ENCODE measurements at places on chromosomes 13 and 19. TPM values are rescaled to one million over a fixed set of nuclear protein-coding genes. Genes with fewer than 3 reads are reported as not detected.

PRKACA gene
- polyA plus RNA-seq: 327 TPM

TMEM59L gene
- polyA plus RNA-seq: 5.1 TPM

THSD1 gene
- polyA plus RNA-seq: 6.5 TPM

HSH2D gene
- polyA plus RNA-seq: 0.12 TPM

ZNF534 gene
- 0.30 TPM for polyA plus RNA-seq

ZNF724 gene
- 0.35 TPM for polyA plus RNA-seq

FAM83E gene
- polyA plus RNA-seq: 0.14 TPM

CDX2 gene
- polyA plus RNA-seq: not detected

PGLYRP2 gene
- polyA plus RNA-seq: not detected

FGF22 gene
- polyA plus RNA-seq: 0.07 TPM

ZNF536 gene
- 1.5 TPM for polyA plus RNA-seq

EMP3 gene
- polyA plus RNA-seq: 91.9 TPM

CAPNS1 gene
- polyA plus RNA-seq: 956 TPM

FBXO27 gene
- polyA plus RNA-seq: 8.6 TPM

DAPK3 gene
- polyA plus RNA-seq: 160 TPM

CACNG6 gene
- polyA plus RNA-seq: not detected

C13orf46 gene
- 0.18 TPM for polyA plus RNA-seq

NLRP7 gene
- polyA plus RNA-seq: not detected

SCN1B gene
- polyA plus RNA-seq: 64.4 TPM

TYROBP gene
- 42.7 TPM for polyA plus RNA-seq

ZNF677 gene
- polyA plus RNA-seq: 14.6 TPM

PSG5 gene
- not detected for polyA plus RNA-seq

KLK11 gene
- 0.35 TPM for polyA plus RNA-seq

CATSPERD gene
- not detected for polyA plus RNA-seq

CGB3 gene
- not detected for polyA plus RNA-seq

BRME1 gene
- 0.46 TPM for polyA plus RNA-seq

ADGRE1 gene
- 0.12 TPM for polyA plus RNA-seq

SH2D3A gene
- polyA plus RNA-seq: 0.08 TPM

RDH8 gene
- polyA plus RNA-seq: not detected

PLIN5 gene
- 65.0 TPM for polyA plus RNA-seq

RFXAP gene
- polyA plus RNA-seq: 2.2 TPM

ZNF382 gene
- 5.4 TPM for polyA plus RNA-seq

ZNF428 gene
- polyA plus RNA-seq: 29.5 TPM

NTF4 gene
- not detected for polyA plus RNA-seq

KLC3 gene
- polyA plus RNA-seq: 0.32 TPM

SPINT2 gene
- 11.3 TPM for polyA plus RNA-seq

PDX1 gene
- not detected for polyA plus RNA-seq

ZNF302 gene
- polyA plus RNA-seq: 25.5 TPM

CPB2 gene
- polyA plus RNA-seq: not detected

SIGLEC7 gene
- polyA plus RNA-seq: 1.2 TPM

SLC5A5 gene
- not detected for polyA plus RNA-seq

ZNF85 gene
- 2.4 TPM for polyA plus RNA-seq

ERICH6B gene
- not detected for polyA plus RNA-seq

ZNF446 gene
- polyA plus RNA-seq: 6.7 TPM

LILRB2 gene
- polyA plus RNA-seq: 2.7 TPM

IFNL1 gene
- not detected for polyA plus RNA-seq

FAAP24 gene
- 1.1 TPM for polyA plus RNA-seq

GGN gene
- polyA plus RNA-seq: 0.15 TPM

TPGS1 gene
- polyA plus RNA-seq: 18.3 TPM

UBE2L5 gene
- not detected for polyA plus RNA-seq

BORCS8 gene
- polyA plus RNA-seq: 23.4 TPM

PLEKHJ1 gene
- 89.7 TPM for polyA plus RNA-seq

All from heart left ventricle (tissue), 16 donors.